NK-92 treated with Interleukin-12 subunit alpha and Interleukin-12 subunit beta, amount 100 ng/mL, for 24 hours (cell line): ENCODE measurements at places on chromosomes 3 and 15.

DNA sequence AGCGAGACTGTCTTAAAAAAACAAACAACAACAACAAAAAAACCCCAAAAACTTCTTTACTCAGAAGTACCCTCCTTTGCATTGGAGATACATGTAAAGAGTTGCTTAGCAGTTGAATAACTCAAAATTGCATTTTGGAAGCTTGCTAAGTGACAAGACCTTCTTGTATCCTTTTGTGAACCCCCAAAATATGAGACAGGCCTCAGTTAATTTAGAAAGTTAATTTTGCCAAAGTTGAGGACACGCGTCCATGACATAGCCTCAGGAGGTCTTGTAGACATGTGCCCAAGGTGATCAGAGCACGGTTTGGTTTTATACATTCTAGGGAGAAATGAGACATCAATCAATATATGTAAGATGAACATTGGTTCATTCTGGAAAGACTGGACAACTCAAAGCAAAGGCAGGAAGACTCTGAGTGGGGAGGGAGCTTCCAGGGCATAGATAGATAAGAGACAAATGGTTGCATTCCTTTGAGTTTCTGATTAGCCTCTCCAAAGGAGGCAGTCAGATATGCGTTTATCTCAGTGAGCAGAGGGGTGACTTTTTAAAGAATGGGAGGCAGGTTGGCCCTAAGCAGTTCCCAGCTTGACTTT lies 1.7 kb upstream of the ARF4 start:
- no peak for DNase-seq

GRCh38 chr3:72004749-72005292 lies 219.9 kb upstream of the PROK2 start:
- DNase-seq, result no peak

DNA sequence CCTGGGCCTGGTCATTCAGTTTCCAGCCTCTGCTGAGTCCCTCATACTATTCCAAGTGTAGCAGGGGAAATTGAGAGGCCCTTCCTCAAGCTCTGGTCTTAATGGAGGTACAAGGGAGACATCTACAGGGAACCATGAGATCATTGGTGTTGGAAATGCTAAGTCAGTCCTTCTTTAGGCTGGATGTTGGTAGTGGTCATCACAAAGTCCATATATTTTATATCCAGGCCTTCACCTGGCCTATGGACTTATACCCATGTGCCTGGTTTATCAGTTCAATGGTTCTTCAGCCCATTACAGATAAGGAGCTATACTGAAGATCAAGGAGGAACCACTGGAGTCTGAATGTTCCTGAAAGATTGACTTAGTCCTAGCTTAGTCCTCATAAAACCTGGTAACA lies 135.0 kb downstream of the STAG1 start:
- no peak for DNase-seq

GRCh38 chr15:42707068-42707467 lies 29.9 kb downstream of the CDAN1 start:
- no peak for DNase-seq

DNA sequence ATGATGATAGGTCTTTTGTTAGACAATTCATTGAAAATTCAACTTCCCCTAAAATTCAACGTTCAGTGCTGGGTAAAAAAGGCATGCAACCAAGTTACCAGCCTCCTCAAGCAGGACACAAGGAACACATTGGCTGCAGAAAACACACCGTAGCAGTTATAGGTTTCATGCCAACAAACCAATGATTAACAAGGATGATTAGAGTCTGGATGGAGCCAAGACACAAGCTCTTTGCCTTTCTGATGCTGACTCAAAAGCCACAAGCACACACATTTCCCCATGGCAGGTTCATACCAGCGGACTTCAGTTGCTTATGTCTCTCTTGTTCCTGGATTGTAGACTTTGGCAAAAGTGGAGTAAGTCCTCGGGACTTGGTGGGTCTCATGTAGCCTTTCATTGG lies 105.8 kb downstream of the DHX30 start:
- no peak for DNase-seq

DNA sequence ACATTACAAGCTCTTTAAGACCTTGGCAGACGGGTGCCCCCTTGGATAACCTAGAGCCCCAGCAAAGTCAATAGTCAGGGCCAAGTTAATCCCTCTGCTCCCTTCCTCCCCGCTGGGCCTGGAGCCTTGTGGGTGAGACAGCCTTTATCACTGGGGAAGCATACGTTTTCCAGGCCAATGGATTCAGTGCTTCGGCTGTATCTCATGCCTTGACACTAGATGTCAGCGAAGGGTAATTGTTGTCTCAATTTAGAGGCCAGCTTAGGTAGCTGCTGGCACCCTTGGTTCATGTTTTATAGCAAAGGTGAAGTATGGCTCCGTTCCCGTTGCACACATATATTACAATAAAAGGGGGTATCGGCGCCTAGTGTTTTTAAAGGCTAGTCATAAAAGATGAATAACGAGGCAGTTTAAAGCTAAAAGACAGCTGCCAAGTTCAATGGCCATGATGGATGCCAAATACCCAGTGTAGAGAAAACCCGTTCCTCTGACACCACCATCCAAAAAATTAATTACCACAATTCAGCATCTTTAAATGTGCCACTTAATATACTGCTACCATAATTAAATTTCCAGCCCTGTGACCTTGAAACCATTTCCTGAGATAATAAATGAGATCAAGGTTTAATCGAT lies 52.3 kb upstream of the BNIP2 start:
- no peak for DNase-seq

- DNase-seq, result no peak
Measured at GRCh38 chr15:56365075-56365711, at the start of gene TEX9. Gene TEX9 (plus strand): TSS chr15:56365426. CDS start chr15:56365451, 25 bp downstream.

- no peak for DNase-seq
Measured at GRCh38 chr3:140472306-140473020, 205.4 kb upstream of the TRIM42 start.

DNA sequence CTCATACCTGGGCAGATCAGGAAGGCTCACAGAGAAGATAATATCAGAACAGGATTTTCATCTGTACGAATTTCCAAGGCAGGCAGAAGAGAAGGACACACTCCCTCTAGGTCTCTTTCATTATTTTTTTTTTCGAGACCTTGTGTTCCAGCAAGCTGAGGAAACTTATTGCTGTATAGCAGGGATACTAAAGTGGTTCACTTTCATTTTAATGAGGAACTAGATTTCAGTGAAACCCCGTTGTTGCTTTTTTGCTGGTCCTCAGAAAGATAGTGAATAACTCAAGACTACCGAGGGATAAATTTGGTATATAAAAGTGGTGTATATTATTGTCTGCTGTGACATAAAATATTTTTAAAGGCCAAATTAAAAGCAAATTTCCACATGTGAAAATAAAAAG lies 24.6 kb downstream of the MEIS2 start:
- DNase-seq, result no peak

DNA sequence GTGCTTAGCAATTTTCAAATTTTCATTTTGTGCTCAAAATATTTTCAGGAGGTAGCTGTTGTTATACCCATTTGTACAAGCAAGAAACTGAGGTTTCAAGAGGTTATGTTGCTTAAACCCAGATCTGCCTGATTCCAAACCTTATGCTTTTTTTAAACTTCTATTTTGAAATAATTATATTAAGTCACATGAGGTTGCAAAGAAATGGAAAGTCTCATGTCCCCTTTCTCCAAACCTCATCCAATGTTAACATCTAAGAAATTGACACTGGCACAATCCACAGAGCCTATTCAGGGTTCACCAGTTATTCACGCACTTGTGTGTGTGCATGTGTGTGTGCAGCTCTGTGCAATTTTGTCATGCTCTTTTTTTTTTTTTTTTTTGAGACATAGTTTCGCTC lies 35.1 kb downstream of the B3GNT5 start:
- DNase-seq, result no peak

- DNase-seq, result no peak
Measured at GRCh38 chr3:46438831-46439230, 25.9 kb downstream of the LTF start.

GRCh38 chr3:51384055-51384725 lies 901 bp upstream of the MANF start:
- DNase-seq, result peak; percentile 52

GRCh38 chr3:106067711-106068110 lies 198.9 kb upstream of the CBLB start:
- no peak for DNase-seq

DNA sequence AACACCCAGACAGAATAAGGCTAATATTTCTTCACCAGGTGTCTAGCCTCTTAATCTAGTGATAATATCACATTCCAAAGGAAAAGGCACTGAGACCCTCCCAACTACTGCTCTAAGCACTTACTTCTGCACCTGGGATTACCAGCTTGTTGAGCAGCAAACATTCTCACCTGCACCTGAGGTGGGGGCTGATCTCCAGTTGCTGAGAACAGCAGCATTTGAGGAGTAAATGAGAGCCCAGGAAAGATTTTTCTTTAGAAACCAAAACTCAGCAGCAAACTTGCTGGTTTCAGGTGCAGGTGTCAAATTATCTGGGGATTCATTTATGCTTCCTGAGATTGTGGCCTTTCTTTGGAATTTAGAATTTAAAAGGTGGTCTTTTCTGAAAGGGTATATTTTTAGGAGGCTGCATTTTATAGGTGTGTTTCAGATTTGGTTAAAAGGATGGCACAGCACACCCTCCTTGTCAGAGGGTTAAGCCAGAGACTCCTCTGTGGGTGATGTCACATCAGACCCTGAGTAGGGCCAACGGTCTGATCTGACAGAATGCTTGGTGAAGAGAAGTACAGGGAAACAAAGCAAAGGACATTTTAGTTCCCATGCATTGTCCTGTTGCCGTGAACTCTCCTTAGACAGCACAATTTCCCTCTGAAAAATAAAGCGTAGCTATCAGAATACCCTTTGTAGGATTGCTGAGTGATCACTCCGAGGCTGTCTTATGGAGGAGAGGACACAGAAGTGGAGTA lies 411.0 kb upstream of the ATP11B start:
- no peak for DNase-seq

DNA sequence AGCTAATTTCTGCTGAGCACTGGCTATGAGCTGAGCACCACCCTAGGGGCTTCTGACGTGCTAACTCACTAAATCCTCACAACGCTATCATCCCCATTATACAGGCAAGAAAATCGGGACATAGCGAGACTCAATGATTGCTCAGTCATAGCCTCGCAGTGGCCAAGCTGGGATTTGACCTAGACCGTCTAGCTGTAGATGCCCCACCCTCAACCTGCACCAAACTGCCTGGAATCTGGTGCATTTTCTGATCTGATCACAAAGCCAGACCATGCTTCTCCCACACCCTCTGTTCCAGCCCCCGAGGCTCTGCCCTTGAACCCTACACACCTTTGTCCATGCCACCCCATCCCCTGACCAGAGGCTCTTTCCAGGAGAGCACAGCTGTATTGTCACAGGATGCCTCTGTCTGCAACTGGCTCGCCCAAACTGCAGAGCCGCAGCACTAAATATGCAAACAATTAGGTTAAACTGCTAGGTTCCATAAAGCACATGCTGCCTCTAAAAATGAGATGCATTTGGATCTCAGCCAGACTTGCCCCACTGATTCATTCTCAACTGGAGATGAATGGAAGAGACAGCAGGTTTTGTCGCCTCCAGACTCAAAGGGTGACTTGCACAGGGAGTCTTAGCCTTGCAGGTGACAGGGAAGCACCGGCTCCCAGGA lies 95.2 kb downstream of the NUP210 start:
- no peak for DNase-seq

DNA sequence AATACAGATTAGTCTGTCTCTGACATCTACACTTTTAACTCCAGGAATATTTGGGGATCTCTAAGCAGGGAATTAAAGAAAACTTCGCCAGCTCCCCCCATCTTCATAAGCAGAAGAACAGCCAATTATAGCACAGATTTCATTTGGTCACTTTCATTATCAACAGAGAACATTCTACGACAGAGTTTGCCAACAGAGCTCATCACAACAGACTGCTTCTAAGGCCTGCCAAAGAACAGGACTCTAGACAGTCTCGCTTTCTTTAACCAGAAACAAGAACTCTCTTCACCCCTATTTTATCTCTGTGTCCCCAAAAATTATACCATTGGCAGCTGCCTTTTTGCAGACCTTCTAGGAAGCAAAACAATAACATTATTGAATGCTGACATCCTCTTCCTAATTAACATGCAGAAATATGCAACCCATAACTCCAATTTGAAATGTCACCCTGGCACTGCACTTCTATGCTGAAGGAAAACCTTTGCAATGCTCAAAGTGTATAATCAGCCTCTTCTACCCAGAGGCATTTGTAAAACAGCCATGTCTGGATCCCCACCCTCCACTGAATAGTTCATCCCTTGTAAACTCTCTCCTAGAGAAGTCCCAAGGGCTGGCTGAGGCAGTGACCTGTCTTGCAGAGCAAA lies 552.8 kb downstream of the MAGI1 start:
- DNase-seq, result no peak

DNA sequence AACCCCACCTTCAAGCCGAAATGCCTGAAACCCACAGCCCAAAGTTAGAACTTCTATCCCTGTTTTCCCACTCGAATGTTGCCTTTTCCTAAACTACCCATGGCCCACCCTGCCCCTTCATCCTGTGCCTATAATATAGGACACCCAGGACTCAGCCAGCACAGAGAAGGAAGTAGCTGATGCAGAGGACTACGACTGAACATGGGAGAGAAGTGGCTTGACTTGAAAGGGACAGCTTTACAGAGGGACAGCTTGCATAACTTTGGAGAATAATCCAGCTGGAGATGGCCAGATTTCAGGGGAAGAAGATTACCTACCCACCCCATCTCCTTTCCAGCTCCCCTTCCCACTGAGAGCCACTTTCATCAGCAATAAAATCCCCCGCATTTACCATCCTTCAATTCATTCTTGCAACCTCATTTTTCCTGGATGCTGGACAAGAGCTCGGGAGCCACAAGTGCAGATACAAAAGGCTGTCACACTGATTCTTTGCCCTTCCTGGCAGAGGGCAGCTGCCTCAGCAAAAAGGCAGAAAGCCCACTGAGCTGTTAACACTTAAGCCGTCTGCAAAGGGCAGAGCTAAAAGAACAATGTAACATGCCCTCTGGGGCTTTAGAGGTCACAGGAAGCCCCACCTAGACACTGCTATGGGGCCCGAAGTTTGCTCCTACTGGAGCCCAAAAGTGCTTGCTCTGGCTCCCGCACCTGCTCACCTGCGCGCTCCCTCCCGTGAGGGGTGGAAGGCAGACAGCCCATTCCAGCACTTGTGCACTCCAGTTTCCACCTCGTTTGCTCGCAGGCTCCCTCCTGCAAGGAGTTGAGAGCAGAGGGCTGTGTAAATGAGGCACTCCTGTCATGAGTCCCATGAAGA lies 224.0 kb downstream of the TBC1D5 start:
- DNase-seq, result no peak

- no peak for DNase-seq
Measured at GRCh38 chr15:46129145-46129544, 494.3 kb downstream of the SQOR start.

- DNase-seq, result no peak
Measured at GRCh38 chr3:36908647-36909180, 36.1 kb downstream of the TRANK1 start.

- no peak for DNase-seq
Measured at GRCh38 chr3:156847752-156848448, 21.7 kb downstream of the LEKR1 start.

- DNase-seq, result no peak
Measured at GRCh38 chr3:168028086-168028485, 67.6 kb downstream of the GOLIM4 start.
